ENCODE measurements at places on chromosomes 5 and 9.

GRCh38 chr9:24189986-24190385 is 355.7 kb downstream of the IZUMO3 start:
- DNase-seq: no peak

- DNase-seq: no peak
Observed at GRCh38 chr9:85900504-85901201, 40.3 kb upstream of the NAA35 start.

DNA sequence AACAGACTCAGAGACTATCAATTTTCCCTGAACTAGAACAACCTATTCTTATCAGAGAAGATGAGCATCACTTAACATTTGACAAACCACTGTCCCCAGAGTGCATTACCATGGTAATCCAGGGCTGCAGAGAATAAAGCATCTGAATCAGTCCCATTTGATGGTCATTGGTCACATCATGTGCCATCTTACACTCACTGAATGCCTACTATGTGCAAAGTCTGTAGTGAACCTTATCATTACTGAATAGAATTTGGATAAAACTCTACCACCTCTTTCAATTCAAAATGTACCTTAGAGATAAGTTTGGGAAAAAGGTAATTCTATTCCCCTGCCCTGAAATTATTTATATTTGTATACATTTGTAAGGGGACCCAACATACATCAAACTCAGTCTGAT is 156.4 kb upstream of the TRPC7 start:
- no peak for DNase-seq

DNA sequence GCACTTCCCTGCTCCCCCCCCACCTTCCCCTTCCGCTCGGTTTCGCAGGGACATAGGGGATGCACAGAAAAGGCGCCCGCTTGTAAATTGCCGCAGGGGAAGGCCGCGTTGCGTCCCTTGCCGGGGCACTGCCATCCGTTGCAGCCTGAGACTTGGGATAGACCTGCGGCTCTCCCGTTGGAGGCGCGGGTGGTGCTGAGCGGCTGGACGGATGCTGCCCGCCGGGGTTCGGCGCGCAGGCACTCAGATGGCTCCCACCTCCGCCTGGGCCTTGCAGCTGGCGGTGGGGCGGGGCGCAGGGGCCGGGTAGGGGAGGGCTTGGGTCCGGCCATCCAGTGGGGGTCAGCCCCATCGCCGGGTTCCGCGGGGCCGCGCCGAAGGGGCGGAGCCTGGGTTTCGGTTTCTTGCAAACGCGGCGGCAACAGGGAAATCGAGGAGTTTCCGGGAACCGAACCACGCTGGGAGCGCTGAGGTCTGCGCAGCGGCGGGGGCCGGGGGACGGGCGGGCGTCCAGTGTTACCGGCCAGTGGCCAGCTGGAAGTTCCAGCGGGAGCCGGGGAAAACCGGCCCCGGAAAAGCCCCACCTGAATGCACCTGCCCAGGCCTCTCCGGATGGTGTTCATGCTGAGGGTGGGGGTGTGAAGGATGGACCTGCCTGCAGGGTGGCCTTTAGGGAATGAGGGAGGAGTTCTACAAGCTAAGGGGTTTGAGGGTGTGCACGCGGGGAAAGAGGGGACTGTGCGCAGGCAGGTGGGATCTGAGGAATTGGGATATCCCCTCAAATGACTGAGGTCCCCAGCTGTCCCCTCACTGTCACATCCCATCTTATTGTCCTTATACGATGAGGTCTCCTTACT is 6.3 kb upstream of the IRF1 start:
- no peak for DNase-seq

GRCh38 chr5:121029536-121030245 is 565.6 kb downstream of the PRR16 start:
- DNase-seq: no peak

DNA sequence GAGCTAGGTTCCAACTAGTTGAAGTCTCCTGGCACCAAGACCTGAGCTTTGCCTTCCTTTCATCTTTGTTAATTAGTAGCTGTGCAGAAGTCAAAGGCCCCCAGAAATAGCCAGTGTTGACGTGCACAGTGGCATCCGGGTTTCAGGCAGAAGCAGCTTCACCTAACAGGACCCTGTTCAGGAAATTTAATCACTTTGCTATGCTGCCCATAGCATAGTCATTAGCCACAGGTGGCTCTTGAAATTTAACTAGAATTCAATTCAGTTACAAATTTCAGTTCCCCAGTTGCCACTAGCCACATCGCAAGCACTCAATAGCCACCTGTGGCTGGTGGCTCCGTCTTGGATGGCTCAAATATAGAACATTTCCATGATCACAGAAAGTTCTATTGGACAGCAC is 179.1 kb downstream of the GOLPH3 start:
- DNase-seq: no peak

DNA sequence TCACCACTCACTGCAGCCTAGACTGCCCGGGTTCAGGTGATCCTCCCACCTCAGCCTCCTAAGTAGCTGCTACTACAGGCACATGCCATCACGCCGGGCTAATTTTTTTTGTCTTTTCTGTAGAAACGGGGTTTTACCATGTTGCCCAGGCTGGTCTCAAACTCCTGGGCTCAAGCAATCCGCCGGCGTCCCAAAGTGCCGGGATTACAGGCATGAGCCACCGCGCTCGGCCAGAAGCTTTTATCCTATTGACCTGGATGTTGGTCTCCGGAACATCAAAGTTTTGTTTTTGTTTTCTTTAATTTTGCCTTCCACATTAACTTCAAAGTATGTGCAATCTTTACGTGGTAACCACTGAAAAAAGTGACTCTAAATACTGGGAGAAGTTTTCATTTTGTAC is 42.4 kb upstream of the FST start:
- DNase-seq: no peak

- no peak for DNase-seq
Observed at GRCh38 chr9:70058569-70059116, 15.0 kb downstream of the MAMDC2 start.

- DNase-seq: no peak
Observed at GRCh38 chr9:98949565-98949964, 5.9 kb downstream of the COL15A1 start.

DNA sequence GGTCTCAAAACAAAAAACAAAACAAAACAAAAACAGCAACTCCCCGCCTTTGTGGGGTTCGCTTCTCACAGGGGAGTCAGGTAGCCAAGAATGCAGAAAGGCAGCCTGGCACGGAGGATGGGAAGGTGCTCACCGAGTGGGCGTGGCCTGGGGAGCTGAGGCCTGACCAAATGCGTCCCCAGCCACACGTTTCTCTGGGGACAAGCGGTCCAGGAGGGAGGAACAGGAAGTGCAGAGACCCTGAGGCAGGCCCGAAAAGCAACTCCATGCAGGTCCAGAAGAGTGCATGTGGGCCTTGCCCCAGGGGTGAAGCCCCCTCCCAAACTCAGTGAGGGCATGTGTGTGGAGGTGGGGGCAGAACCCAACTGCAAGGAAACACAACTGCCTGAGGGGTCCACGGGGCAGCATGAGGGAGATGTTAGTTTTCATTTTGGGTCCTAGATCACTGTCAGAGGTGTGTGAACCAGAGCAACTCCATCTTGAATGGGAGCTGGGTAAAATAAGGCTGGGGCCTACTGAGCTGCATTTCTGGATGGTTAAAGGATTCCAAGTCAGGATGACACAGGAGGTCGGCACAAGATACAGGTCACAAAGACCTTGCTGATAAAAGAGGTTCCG is 2.6 kb upstream of the UAP1L1 start:
- no peak for DNase-seq

- DNase-seq: no peak
Observed at GRCh38 chr5:127296321-127296720, 5.7 kb downstream of the MEGF10 start.

DNA sequence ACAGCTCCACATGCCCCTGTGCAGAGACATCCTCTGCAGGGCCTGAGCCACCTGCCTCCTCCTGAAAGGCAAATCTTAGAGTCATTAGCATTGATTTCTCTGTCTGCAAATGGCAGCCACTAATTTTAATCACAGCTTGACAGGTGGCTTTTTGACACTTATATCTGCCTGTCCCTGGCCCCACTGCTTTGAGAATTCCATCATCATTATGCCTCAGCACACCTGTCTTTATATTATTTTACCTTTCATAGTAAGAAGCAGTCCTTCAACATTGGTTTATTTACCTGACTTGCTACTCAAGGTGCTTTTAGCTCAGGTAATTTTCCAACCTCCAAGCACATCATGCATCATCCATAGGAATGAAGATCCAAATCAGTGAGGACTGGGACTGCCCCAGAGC is 451.3 kb downstream of the MTRR start:
- DNase-seq: no peak

DNA sequence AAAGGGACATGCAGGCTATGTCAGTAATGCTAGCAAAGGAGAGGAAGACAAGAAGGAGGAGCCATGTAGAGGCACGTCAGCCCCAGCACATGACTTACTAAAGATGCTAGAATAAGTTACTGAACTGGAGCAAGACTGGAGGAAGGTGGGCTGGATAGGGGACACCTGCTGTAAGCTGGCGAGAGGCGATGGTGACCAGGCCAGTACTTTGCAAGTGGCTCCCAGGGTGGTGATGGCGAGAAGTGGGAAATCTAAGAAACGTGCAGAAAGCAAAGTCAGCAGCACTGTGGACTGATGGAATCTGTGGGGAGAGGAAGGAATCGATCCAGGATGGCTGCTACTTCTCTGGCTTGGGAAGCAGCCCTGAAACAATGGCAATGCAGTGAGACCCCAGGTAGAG is 617.1 kb upstream of the ADAMTS16 start:
- no peak for DNase-seq

DNA sequence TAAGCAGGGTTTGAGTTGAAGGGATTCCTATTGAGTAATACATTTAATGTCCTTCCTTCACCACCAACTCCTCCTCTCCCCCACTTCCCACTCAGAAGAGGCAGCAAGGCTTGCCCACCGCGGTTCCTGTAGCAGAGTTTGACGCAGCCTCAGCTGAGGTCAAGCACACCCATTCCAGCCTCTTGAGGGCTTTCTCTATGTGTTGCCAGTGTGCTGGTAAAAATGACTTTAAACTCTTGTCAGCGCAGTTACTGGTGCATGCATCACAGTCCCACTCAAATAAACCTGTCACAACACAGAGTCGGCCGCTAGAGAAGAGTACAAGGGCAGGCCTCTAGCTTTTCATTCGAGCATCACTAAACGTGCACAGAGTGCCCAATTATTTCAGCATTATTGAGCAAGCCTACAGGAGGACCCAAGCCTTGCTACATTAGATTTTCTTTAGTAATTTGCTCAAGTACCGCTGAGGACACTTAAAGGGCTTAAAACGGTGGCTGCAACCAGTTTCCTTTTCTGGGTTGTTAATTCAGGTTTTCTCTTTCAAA is 79.6 kb downstream of the TLE4 start:
- no peak for DNase-seq

GRCh38 chr5:180084638-180085561 is 13.3 kb upstream of the RNF130 start:
- DNase-seq: no peak

DNA sequence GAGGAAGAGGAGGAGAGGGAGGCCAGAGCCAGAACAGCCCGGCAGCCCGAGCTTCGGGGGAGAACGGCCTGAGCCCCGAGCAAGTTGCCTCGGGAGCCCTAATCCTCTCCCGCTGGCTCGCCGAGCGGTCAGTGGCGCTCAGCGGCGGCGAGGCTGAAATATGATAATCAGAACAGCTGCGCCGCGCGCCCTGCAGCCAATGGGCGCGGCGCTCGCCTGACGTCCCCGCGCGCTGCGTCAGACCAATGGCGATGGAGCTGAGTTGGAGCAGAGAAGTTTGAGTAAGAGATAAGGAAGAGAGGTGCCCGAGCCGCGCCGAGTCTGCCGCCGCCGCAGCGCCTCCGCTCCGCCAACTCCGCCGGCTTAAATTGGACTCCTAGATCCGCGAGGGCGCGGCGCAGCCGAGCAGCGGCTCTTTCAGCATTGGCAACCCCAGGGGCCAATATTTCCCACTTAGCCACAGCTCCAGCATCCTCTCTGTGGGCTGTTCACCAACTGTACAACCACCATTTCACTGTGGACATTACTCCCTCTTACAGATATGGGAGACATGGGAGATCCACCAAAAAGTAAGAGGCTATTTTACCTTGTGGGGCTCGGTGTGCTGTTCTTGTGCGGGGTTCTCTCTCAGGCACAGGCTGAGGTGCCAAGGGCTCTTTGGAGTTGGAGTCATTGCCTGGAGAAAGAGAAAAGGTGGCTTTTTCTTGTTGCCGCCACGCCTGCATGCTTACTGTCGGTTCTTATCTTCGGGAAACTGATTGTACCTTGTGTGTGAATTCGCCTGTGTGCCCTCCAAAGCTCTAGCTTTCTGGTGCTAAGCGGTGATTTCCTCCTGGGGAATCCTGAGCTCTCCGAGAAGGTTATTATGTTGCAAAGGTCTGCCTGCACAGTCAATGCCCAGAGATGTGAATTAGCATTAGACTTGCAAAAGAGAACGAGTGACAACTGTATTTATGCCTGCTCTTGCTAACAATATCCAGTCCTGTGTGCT is at the start of gene ISL1:
Gene ISL1 (plus strand): TSS at position 318 of the 991 bp plus-strand sequence. CDS start 224 bp downstream, at position 542.
- DNase-seq: no peak

- no peak for DNase-seq
Observed at GRCh38 chr9:107465467-107466451, 23.8 kb downstream of the KLF4 start.

DNA sequence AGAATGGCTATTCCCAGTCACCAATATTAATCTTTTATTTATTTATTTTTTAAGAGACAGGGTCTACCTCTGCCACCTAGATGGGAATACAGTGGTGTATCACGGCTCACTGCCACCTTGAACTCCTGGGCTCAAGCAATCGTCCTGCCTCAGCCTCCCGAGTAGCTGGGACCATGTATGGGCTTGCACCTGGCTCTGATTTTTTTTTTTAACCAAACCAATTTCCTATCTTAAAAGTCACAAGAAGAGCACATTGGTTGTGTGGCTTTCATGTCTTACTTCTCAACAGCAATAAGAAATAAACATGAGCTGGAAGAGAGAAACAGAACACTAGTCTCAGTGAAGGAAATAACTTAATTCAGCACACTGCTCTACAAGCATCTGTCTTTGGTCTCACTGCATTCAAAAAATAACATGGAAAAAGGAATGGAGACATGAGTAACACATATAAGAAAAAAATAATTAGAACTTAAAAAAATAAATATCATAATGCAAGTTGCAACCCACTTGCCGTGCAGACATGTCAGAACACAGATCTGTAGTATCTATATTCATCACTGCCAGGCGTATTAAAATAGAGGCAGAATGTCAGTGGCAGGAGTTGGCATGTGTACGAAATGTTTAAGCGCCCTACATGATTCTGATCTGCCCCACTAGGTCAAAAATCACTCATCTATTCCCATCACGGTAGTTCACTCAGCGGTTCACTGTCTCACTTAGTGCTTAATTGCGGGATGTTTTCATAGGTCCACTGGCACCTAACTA is 66.4 kb downstream of the EFNA5 start:
- no peak for DNase-seq

- no peak for DNase-seq
Observed at GRCh38 chr5:66324357-66324756, 180.3 kb downstream of the SREK1 start.

DNA sequence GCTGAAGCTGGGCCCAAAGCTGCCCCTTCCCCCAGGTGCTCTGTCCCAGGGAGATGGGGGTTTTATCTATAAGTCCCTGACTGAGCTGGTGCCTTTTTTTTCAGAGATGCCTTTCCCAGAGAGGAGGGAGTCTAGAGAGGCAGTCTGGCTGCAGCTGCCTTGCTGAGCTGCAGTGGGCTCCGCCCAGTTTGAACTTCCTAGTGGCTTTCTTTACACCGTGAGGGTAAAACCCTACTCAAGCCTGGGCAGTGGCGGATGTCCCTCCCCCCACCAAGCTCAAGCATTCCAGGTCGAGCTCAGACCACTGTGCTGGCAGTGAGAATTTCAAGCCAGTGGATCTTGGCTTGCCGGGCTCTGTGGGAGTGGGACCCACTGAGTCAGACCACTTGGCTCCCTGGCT is 41.3 kb downstream of the CAVIN4 start:
- no peak for DNase-seq

GRCh38 chr9:109940561-109940960 is 160.6 kb downstream of the PALM2AKAP2 start:
- DNase-seq: no peak

- no peak for DNase-seq
Observed at GRCh38 chr9:13568841-13569601, 289.5 kb upstream of the MPDZ start.
